ENCODE measurements at places on chromosomes 16 and 17.

DNA sequence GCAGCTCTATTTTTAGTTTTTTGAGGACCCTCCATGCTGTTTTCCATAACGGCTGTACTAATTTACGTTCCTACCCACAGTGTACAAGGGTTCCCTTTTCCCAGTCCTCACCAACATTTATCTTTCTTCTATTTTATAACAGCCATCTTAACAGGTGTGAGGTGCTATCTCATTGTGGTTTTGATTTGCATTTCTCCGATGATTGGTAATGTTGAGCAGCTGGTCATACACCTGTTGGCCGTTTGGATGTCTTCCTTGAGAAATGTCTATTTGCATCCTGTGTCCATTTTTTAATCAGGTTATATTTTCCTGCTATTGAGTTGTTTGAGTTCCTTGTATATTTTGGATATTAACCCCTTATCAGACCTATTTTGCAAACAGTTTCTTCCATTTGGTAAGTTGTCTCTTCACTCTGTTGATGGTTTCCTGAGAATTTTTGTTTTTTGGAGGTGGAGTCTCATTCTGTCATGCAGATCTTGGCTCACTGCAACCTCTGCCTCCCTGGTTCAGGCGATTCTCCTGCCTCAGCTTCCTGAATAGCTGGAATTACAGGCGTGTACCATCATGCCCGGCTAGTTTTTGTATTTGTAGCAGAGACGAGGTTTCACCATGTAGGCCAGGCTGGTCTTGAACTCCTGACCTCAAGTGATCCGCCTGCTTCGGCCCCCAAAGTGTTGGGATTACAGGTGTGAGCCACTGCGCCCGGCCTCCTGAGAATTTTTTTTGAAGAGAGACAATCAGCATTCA, 279.6 kb downstream of the SNX29 start:
- no peak for DNase-seq

- DNase-seq, result no peak
Measured at GRCh38 chr16:88282564-88283395, 100.0 kb upstream of the ZNF469 start.

DNA sequence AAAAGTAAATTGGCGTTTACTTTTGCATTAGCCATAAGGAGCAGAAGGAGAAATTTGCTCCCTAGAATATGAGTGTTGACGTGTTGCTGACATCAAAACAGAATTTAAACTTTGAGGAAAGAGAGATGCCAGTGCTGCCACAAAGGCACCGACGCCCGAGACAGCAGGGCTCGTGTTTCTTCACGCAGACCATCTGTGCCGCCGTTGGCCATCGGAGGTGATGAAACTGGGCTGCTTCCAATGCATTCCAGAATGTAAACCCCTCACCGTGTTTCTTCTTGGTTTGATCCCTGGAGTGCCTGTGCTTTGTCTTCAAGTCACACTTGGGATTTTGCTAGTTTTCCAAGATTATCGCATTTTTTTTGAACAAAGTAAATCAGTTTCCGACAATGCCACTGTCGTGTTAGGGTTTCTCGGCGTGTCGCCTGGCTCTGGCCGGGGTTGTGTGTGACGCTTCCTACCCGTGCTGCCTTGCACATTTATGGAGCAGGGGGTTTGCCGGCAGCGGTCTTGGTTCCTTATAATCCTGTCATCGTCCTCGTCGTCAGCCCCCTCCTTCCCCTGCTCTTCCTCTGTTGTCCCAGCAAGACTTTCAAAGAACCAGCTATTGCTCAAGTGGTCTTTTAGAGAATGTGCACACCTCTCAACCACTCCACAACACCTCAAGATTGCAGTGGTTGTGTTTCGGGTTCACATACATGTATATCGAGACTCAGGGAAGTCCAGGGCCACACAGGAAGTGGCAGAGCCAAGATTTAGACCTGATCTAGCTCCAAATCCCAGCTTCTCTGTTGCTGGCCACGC, 103.9 kb downstream of the METRNL start:
- DNase-seq, result no peak

- no peak for DNase-seq
Measured at GRCh38 chr16:28592511-28592910, 4.3 kb downstream of the SULT1A2 start.

DNA sequence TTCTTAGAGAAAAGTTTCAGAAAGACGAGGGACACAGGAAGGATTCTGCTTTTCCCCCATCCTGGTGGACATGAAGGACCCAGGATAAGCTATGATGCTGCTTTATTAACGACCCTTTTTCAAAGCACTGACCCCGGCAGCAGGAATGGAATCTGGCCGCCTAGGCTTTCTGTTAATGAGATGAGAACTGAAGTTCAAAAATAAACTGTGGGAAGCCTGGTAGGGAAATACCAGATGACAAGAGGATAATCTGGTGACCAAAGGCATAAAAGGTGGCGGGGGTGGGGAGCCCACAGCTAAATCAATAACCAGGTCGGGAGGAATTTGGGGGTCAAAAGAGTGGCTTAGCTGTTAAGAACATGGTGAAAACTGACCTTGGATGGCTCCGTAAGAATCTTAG, 171.0 kb downstream of the XYLT1 start:
- no peak for DNase-seq

DNA sequence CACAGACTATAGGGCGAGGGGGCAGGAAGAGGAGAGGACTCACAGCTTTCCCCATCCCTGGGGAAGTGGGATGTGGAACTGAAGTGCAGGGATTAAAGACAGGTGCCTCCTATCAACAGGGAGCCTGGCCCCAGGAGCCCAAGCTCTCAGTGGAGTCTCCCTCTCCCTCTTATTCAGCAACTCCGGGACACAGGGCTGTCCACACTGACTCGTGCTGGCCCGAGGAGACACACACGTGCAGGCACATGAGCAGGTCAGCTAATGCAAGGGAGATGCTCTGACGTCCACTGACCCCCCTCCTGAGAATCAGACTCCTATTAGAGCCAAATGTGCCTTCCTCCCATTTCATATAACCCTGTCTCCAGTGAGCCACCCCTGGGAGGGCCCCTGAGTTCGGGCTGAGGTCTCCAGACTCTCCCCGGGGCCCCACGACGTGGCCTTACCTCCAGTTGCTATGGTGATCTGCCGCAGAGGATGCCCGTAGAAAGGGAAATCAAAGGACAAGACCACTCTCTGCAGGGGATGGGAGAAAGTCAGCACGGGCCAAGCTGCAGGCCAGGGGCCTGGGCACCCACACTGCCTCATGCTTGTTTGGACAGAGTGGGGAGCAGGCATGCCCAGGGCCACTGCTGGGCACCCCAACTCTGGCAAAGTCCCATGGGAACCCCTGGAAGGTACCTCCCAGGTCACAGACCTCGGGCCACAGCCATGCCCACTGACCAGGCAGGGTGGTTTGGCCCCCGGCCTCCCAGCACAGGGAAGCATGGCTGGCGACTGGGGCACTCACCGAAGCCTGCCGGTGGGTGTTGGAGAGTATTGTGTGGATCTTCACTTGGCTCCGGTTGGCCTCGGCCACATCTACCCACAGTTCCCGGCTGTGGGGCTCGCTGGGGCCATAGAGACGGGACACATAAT, 42.7 kb downstream of the PLXDC1 start:
- DNase-seq, result no peak

DNA sequence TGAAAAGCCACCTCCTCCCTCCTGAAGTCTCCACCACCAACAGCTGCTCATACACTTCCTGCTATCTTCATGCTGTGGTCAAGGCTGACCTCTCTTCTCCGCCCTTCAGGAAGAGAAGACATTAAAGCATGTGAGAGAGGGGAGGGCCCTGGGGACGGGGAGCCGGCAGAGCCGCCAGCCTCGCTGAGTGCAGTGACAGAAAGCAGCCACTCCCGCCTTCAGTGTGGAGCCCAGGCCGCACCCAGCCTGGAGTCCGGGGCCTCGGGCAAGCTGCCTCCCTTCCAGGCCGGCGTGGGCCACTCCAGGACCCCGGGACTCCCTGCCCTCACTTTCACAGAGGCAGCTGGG, 94.7 kb upstream of the TNRC6C start:
- peak; percentile 13 for DNase-seq

DNA sequence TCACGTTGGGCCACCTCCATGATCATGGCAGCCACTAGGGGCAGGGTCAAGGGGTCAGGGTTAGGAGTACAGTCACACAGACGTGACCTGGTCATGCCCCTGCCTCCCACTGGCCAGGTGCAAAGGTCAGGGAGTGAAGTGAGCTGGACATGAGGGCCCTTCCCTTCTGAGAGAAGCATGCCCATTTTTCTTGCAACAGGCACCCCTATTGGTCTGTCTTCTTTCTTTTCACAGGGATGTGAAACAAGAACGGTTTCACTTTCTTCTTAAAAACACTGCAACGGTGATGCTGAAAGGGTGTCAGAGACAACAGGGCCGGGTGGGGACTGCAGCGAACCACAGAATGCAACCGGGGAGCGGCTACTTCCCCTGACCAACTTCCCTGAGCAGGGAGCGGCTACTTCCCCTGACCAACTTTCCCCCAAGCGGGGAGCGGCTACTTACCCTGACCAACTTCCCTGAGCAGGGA, 52.1 kb upstream of the DOC2B start:
- peak; percentile 29 for DNase-seq

DNA sequence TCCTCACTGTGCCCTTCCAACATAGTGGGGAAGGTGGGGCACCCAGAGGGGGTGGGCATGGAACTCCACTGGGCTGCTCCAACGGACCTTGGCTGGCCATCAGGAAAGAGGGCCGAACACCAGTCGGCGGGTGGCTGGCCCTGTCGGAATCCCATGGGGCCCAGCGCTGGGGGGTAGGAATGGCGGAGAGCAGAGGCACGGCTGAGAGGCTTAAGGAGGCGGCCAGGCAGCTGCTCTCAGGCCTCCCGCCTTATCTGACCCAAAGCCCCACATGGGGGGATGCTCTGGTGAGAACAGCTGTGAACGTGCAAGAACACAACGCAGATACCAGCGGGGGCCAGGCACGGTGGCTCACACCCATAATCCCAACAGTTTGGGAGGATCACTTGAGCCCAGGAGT, 4.4 kb upstream of the MYO1C start:
- no peak for DNase-seq

GRCh38 chr17:66450008-66450851, 147.8 kb downstream of the PRKCA start:
- DNase-seq, result no peak

All from CD4-positive, alpha-beta T cell treated with Interferon alpha-2 for 1 hour (primary cell).